ENCODE measurements at places on chromosomes 11 and 22.

- no peak for DNase-seq
These were observed 136.1 kb downstream of the EHF start for GRCh38 chr11:34757026-34757451.

- DNase-seq, result no peak
These were observed 6.5 kb downstream of the KREMEN1 start for GRCh38 chr22:29079218-29079901.

DNA sequence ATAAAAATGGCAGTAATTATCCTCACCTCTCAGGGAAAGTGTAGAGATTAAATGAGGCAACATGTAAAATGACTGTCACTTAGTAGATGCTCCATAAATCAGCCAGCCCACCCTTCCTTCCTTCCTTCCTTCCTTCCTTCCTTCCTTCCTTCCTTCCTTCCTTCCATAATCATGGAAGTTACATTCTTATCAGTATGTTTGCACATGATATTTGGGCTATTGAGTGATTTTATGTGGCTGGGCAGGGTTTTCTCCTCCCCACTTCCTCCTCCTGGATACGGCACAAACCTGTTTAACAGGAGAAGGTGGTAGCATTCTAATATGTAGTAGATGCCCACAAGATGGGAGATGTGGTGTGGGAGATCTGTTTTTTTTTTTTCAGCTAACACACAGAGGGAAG lies 11.9 kb downstream of the LYVE1 start:
- DNase-seq, result no peak

DNA sequence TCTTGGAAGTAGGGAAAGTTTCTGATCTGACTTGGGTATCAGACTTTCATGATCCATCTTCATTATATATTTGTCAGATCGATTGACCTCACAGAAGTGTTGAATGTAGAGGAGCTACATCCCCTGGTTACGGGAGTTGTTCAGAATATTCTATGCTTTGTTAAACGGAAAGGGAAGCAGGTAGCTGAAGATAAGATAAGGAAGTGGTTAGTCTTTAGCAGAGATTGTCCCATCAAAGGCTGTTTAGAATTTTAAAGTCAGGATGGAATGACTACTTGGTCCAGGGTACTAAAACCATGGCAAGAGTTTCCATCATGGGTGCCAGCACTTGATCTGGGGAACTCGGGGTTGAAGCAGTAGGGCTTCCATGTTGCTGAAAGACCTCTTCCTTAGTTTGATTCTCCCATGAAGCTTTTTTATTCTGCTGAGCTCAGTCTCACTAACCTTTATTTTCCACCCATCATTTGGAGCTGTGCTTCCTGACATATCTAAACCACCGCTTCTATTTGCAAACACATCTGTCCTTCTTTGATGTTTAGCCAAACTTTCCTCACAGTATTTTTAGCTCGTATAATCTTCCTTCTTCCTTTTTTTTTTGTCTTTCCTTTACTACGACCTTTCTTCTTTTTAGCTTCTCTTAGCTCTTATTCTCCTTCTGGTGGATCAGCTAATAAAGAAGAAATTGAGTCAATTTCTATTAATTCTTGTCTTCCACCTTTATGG lies 4.0 kb upstream of the C22orf31 start:
- no peak for DNase-seq

- no peak for DNase-seq
These were observed 95.9 kb downstream of the ARHGAP8 start for GRCh38 chr22:44848296-44848741.

DNA sequence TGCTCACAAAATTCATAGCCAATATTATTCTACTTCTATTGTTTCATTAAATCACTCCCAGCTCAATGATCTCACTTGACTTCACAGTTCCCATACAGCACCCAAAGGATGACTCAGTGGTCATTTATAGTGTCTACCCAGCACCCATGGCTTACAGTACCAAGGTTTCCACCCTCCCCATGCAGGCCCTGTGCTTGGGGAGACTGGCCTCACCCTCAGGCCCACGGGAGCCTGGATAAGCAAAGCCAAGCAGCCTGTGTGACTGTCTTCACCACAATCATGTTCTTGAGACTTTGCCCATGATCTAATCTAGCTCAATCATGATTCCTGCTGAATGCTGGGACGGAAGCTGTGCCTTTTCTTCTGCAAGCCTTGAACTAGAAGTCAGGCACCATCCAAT lies 97.6 kb downstream of the SLC36A4 start:
- DNase-seq, result no peak

GRCh38 chr22:19377565-19378343 lies 53.8 kb downstream of the HIRA start:
- no peak for DNase-seq

DNA sequence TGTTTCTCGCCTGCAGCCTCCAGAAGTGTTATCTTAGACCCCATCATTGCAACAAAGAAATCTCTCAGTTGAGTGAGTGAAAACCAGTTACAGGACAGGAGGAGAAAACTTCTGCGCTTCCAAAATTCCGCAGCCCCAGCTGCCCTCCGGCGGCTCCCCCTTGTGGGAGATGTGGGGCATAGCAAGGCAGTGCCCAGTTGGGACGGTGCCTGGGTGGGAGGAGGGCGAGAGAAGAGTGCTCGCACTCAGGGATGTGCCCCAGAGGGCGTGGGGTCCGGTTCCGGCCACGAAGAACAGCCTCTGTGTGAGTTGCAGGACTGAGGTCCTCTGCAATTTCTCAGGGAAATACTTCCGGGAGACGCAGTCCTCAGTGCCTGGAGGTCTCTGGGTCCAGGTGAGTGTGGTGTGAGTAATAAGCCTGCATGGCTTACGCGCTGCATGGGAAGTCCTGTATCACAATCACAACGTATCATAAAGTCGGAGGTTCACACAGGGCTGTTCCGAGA lies 87.0 kb upstream of the BLID start:
- peak; percentile 45 for DNase-seq

DNA sequence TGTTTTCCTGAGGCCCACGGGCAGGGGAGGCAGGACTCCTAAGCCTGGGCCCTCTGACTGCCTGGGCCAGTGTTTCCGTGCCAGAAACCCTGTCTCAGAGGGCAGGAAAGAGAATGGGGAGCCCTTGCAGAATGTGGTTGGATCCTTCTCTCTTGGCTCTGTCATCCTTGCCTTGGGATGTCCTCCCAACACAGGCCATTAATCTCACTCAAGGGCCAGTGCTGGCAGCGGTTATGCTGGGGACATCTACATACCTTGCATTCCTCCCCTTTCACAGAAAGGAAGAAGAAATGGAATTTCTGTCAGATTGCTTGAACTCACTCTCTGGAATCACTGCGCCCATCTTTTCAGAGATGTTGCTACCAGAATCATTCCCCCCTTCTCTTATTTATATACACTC lies 296.9 kb downstream of the KIRREL3 start:
- no peak for DNase-seq

GRCh38 chr11:107457205-107457557 lies 444 bp downstream of the CWF19L2 start:
- DNase-seq, result no peak

DNA sequence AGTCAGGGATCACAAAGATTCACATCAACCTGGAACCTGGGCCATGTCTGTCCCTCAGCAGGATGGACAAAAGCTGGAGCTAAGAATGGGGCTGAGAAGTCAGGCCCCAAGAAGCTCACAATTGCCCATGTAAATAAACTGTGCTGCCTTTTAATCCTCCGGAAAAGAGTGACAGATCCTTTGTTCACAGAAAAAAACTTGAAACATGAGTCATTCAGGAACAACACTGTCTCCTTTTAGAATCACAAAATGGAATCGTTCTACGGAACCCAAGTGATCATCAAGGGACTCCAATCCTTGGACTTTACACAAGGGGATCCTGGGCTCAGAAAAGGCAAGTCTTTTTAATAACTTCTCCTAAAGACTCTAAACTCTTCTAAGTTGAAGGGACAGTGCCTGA lies 36.1 kb downstream of the RELT start:
- DNase-seq, result no peak

GRCh38 chr11:34190192-34191139 lies 85.0 kb downstream of the NAT10 start:
- DNase-seq, result no peak

DNA sequence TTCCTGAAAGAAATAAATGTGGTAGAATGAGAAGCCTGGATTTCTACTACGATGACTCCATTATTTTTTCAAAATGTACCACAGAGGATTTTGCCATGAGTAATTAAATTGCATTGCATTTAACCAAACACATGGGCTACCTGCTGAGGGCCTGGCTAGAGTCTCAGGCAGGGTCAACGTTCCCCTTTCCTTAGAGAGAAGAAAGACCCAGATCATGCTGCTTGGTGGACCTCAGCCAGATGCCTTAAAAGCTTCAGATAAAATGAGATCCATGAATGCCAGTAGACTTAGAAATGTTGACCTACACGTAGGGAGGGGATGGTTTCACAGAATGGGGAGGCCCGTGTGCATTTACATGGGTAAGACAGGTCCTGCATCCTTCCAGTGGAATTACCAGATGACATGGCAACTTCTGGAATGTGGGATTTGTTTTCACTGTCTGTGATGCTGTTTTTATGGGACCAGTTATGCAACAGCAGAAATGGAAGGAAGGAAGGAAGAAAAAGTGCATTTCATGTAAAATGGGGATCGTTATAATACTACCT lies 1069.4 kb downstream of the NTM start:
- DNase-seq, result no peak

DNA sequence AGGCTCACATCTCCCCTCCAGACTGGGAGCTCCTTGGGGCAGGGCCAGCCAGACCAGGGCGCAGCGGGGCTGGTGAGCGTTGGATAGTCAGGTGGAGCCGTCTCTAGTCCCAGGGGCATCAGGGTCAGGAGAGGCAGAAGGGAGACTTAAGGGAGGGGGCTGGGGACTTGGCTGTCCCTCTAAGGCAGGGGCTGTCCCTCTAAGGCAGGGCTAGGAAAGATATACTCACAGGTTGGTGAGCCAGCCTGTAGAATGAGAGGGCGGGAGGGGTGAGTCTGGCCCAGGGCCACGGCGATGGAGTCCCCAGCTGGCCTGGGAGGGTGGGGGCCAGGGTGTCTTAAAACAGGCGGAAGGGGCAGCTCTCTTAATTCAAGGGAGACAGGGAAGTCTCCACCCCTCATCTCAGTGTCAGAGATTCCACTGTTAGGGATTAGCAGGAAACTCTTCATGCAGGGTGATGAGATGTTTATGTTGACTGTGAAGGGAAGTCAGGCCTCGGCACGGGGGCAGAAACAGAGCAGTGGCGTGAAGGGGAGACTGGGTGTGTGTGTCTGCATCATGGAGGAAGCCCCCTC lies 11.3 kb downstream of the P2RY2 start:
- no peak for DNase-seq

DNA sequence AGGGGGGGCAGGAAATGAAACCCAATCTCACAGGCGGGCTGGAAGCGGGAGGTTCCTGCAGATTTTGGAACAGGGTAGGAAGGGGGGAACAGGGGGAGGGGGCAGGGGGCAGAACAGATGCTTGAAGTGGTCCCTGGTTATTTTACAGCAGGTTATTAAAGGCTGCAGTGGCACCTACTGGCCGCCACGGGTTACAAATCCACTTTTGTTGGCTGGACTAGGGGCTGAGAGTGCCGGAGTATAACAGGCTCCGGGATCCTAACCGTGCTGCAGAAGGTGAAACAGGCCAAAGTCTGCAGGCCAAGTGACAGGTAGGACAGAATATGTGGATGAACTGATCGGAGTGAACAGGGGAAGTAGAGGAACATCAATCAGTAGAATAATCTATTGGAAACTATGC lies 2.5 kb downstream of the ROBO3 start:
- DNase-seq, result peak; percentile 32

- DNase-seq, result no peak
These were observed 96.8 kb downstream of the MED15 start for GRCh38 chr22:20604092-20604747.
